ENCODE measurements at places on chromosomes 11 and 22.

DNA sequence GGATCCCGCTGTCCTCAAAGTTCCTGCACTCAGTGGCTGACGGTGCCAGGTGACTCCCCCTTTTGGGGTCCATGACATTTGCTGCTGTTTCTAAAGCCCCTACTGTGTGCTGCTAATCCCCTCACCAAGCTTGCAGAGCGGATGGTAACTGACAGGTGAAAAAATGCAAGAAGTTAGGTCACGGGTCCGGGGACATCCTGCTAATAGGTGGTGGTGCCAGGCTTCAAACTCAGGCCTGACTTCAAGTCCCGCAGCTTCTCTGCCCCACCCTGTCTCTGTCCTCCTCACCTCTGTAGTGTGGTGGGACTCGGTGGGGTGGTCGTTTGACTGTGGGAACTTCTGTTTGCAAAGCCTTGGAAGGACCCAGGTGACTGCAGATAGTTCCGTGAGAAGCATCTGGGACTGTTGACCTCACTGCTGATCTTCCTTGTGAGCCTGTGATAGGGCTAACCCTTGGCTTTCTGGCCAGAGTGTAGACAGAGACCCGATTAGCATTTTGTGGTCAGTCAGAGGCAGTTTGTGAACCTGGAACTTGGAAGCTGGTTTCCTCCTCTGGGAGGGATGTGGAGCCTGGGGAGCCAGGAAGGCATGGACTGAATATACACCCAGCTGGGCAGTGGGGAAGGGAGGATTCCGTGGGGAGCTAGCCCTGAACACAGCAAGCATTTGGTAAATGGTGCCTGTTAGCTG is 115.4 kb upstream of the OR4B1 start:
- no peak for DNase-seq

DNA sequence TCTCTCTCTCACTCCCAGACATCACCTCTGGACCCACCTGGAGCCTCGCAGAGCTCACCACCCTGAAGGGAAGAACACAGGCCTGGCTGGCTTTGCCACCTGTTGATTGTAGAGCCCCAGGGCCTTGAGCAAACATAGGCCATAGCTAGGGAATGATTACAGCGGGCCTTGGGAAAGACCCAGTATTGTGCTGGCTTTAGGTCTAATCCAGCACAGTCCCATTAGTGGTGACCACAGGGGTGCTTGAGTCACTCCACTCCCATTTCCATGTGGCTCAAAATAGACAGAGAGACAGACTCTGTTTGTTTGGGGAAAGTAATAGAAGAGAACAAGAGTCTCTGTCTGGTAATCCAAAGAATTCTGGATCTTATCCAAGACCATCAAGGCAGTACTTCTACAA is 42.7 kb upstream of the FAM181B start:
- DNase-seq: no peak

DNA sequence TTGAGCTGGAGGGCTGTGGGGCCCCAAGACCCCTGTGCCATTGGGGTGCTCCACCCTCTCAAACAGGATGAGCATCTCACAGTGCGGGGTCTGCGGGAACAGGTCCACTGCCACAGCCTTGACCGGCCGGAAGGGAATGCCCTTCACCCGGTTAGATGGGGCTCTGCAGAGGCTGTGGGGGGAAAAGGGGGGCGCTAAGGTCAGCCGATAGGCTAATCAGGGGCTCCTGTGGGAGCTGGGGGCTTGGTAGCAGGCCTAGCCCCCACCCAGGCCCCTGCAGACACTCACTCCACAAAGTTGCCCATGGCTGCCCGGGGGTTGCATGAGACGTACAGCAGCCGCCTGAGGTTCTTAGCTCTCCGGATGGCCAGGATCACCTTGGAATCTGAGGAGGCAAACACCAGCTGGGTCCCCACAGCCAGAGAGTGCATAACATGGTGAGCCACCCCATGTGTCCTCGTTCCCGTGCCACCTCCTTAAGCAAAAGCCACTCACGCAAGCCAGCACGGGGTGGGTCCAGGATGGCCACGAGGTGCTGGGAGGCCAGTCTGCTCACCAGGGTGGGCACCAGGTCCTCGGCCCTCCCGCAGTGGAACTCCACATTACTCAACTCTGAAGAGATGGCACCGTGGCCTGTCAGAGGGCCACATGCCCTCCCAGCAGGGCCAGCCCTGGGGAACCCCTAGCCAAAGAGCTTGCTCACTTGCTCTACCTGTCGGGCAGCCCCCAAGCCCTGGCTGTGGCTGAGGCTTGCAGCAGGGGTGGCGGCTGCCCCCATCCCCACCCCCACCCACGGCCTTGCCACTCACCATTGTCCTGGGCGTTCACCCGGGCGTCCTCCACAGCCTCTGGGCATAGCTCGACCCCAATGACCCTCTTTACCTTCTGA is 3.0 kb upstream of the RANBP1 start:
- no peak for DNase-seq

GRCh38 chr11:34204396-34205279 is 99.2 kb downstream of the NAT10 start:
- DNase-seq: no peak

DNA sequence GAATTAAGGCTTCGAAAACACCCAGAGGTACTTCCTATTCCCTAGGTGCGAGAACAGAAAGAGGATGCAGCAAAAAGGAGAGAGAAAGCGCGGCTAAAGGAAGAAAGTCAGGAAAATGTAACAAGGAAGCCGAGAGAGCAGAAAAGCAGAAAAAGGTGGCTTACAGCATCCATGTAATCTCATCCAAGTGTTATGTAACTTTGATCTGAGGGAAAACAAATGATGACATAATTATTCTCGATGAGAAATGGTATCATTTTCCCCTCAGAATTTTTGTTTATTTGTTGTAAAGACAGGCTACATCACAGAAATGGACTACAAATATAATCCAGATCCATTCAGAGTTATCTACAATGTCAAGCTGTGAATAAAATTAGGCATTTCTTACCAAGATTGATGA is 69.1 kb upstream of the APOA1 start:
- DNase-seq: no peak

- DNase-seq: peak; percentile 77
Measured at GRCh38 chr22:23716811-23717801, 26.3 kb downstream of the RGL4 start.

DNA sequence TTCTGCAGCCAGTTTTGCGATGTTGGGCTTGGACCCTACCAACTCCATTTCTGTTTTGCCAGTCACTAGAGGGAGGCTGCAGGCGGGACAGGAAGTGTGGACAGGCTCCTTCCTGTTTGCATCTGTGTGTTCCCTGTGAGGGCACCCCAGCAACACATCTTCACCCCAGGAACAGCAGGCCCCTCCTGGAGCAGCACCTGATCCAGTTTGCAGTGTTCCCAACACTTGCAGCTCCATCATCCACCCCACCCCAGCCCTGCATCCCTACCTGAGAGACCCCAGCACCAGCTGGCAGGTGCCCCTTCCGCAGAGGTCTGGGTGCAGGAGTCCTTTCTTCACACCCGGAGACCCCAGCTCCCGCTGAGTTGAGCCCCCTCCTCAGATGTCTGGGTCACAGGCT is 7.4 kb upstream of the VSIG10L2 start:
- DNase-seq: no peak

- DNase-seq: peak; percentile 5
Measured at GRCh38 chr11:83070731-83071566, 748 bp downstream of the RAB30 start.

DNA sequence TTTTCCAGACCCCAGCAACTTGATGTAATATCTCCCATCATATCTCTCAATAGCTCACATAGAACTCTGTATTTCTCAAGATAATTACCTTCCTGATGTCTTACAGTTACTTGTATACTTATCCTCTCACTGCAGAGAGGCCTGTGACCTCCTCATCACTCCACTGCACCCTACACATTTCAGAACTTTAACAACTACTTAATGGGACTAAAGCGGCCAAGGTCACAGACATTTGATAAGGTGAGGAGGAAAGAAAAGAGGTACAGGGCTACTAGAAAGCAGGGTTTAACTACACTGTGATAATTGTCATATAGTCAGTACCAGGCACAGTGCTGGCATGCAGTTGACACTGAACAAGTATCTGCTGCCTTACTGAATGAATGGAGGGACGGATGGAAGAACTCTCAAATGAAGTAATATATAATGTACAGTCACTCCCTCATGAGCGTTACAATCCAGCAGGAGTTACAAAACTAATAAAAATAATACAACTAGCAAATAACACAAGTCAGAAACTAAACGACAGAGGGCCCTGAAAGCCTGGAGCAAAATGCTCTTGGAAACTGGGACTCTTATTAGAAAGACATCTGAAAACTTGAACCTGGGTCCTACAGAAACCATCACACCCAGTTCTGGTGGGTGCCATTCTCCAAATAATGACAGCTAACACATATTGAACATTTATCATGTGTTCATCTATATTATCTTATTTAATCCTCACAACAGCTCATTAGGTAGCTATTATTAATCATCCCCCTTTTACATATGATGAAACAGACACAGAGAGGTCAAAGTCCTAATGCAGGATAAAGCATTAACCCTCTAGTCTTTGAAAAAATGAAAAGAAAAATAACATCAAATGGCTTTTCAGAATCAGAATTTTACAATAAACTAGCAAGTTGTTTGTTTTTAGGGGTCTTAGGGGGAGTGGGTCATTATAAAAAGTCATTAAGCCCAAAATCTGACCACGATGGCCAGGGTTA is 14.3 kb downstream of the PI4KA start:
- DNase-seq: no peak

DNA sequence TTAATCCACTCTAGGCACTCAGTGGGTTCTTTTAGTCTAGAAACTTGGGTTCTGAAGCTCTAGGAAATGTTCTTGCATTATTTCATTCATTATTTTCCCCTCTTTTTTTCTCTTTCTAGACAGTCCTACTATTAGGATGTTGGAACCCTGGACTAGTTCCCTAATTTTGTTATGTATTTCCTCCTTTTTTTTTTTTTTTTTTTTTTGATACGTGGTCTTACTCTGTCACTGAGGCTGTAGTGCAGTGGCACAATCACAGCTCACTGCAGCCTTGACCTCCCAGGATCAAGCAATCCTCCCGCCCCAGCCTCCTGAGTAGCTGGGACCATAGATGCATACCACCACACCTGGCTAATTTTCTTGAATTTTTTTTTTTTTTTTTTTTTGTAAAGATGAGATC is 9.4 kb downstream of the UPB1 start:
- DNase-seq: no peak

DNA sequence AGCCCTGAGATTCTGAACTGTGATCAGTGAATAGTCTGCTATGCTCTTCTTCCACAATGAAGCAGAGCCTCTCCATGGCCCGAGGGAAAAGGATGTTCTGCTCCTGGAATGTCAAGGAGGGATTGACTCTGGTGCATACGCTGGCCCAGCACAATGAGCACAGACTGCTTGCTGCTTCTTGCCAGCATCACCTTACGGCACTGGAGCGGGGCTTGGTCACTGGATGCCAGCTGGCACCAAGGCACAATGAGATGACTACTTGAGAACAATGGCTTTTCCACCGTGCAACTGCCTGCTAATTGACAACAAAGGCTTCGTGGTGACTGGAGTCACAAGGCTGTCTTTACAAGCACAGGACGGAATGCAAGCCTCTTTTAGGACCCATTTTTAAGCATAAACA is 139.2 kb downstream of the DSCAML1 start:
- DNase-seq: no peak

DNA sequence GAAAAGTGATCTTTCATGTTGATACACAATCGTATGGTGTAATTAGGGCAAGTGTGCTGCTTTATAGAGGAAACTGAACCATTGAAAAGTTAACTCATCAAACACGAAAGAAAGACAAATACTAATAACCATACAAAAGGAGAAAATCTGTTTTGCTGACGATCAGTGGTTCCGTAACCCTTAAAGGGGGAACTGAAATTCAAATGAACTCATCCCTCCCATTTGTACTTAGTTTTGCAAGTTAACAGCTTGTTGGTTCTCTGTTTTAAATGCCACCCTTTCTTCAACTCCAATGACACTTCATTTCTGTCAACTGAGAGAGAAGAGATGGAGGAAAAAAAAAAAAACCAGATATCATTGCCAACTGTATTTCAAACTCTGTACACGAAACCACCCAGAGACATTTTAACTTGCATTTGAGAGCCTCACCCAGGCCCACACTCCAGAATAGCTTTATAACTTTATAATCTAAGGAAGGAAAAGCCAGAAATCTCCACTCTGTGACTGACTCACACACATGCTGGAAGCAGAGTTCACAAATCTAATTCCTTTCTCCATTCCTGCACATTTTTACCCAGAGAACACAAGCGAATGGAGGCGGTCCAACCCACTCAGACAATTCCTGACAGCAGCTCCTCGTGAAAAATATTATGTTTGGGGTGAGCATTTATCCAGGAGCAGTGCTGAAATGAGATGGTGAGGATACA is 17.4 kb upstream of the CSNK2A3 start:
- no peak for DNase-seq

DNA sequence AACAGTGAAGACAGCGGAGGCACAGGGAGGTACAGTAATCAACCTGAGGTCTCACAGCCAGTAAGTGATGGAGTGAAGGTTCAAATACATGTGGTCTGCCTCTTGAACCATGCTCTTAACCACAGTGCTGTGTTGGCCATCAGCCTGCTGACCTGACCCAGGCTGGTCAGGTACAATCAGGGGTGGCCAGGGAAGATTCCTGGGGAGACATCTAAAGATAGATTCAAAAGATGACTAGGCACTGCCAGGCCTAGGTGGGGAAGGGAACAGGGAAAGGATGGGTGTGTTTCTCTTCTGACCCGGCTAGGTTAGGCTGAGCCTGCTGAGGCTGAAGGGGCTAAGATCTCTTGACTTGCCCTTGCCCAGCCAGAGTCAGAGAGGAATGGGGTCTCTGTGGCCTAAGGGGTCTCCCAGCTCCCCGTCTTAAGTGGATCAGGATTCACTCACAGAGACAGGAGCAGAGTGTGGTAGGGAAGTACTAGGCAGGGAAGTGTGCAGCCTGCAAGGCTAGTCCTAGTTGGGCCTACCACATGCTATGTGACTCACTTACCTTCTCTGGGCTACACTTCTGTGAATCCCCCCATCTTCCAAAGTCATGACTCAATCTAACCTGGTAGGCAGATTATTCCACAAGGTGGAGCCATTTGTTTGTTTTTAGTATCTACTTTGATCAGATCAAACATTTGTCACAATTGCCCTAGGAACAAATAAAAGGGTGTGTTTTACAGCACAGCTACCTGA is 10.4 kb upstream of the SREBF2 start:
- DNase-seq: peak; percentile 40

- no peak for DNase-seq
Measured at GRCh38 chr11:95232666-95233065, 1.7 kb upstream of the SESN3 start.

DNA sequence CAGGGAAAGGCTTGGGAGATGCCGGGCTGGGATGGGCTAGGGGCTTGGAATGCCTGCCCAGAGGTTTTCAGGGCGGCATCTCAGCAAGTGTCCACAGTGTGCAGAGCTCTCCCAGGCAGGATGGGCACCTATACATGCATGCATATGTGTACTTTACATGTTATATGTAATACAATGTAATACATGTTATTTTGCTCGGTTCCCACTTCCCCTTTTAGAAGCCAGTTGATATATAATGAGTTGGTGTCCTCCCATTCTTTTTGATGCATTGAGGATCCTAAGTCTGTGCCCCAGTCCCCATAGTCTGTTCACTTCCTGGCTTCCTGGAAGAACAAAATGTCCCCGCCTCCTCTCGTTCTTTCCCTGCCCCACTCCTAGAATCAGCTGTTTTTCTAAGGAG is 20.1 kb upstream of the EIF3D start:
- DNase-seq: no peak
